ENCODE measurements at places on chromosomes 16 and 17. TPM values are rescaled to one million over a fixed set of nuclear protein-coding genes. Genes with fewer than 3 reads are reported as not detected.
A peak's percentile ranks its signal among the peaks of the same experiment; 100 is the strongest.

OSGIN1 gene
- polyA plus RNA-seq: 0.46 TPM

MRM1 gene
- polyA plus RNA-seq: 3.6 TPM

HBA1 gene
- 2,475 TPM for polyA plus RNA-seq

GRCh38 chr17:36972186-36972700 is 23.5 kb downstream of the AATF start:
- no peak for DNase-seq

DNA sequence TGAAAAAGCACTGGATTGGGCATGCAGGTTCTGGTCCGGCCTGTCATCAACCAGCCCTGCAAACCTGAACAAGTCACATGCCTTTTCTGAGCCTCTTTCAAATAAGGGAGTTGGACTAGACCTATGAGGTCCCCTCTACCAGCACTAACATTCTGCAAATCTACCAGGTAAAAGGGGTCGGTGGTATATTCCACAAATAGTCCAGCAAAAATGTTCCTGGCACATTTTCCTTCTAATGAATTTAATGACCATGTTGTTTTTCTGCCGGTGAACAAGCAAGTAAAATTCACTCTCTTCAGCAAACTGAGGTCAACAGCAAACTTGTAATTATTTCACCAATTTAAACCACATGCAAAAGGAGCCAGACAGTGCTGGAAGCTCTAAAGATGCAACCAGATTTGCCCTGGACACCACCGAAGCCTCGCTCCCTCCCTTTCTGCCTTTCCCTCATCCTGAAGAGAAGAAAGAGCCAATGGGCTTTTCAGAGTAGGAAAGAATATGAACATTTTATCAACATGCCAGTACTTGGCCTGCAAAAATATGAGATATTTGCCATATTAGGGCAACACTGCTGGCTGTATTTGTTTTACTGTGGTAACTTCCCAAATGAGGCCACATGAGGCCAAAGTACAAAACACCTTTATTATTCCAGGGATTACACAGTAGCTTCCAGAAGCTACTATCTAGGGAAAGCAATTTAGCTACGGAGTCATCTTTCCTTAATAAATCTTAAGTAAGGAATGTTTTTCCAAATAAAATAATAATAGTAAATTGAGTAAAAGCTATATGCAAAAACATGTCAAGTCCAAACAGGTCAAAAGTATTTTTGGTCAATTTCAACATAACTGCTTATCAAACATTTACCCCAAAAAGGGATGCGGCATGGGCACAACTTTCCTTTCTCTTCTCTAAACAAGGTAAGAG is 45.0 kb downstream of the USP31 start:
- no peak for DNase-seq

- no peak for DNase-seq
Measured at GRCh38 chr17:66946251-66946650, 18.3 kb upstream of the CACNG4 start.

DNA sequence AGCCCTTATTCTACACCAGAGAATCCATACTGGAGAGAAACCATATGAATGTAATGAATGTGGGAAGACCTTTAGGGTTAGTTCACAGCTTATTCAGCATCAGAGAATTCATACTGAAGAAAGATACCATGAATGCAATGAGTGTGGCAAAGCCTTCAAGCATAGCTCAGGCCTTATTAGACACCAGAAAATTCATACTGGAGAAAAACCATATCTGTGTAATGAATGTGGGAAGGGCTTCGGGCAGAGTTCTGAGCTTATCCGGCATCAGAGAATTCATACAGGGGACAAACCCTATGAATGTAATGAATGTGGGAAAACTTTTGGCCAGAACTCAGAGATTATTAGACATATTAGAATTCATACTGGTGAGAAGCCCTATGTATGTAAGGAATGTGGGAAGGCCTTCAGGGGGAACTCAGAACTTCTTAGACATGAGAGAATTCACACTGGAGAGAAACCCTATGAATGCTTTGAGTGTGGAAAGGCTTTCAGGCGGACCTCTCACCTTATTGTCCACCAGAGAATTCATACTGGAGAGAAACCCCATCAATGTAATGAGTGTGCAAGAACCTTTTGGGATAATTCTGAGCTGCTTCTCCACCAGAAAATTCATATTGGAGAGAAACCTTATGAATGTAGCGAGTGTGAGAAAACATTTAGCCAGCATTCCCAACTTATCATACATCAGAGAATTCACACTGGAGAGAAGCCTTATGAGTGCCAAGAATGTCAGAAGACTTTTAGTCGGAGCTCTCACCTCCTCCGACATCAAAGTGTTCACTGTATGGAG is 14.1 kb downstream of the ZFP3 start:
- no peak for DNase-seq

DNA sequence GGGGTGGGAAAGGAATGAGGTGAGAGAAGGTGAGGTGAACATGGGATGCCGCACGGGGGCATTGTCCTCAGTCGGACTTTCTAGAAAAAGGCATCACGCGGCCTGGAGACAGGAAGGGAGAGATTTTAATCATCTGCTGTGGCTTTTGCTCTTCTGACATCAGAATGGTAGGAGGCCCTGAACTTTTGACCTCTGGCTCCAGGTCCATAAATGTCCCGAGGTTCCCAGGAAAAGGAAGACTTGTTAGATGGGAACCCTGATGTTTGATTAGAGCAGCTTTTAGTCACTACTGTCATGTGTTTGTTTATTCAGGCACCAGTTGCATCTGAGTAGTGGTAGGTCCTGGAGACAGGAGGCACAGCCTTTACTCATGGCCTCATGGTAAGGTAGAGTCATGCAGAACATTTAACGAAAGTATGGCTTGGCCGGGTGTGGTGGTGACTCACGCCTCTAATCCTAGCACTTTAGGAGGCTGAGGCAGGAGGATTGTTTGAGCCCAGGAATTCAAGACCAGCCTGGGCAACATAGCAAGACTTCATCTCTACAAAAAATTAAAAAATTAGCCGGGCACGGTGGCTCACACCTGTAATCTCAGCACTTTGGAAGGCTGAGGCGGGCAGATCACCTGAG is 203.1 kb downstream of the MSI2 start:
- no peak for DNase-seq

GRCh38 chr16:4241258-4241927 is 487 bp downstream of the SRL start:
- no peak for DNase-seq

- DNase-seq: no peak
Measured at GRCh38 chr17:66664336-66664735, 170.6 kb upstream of the CACNG5 start.

DNA sequence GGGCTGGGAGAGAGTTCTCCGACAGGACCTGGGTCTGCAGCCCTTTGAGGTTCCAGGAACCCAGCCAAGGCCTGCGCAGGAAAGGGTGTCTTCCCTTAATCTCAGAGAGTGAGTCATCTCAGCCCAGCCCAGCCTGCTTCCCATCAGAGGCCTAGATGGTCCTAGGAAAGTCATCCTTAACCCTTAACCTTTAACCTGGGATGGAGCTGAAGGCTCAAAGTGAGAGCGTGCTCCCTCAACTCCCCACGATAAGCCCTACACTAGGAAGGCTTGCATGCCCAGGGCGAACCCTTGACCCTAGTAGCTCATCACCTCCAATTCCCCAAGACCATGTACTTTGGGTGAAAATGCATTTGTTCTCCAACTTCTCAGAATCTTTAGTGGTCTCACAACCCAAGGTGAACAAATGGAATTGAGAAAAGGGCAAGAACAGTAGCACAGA is 4.8 kb upstream of the ATXN7L3 start:
- no peak for DNase-seq

GRCh38 chr16:67391424-67392300 is 1.6 kb downstream of the TPPP3 start:
- DNase-seq: peak; percentile 63

- no peak for DNase-seq
Measured at GRCh38 chr17:50310455-50311111, 35.3 kb upstream of the XYLT2 start.

- no peak for DNase-seq
Measured at GRCh38 chr16:9090101-9090959, 1.1 kb upstream of the HAPSTR1 start.

GRCh38 chr17:80616705-80617104 is 72.1 kb downstream of the RPTOR start:
- DNase-seq: no peak

GRCh38 chr17:45164734-45165269 is 3.1 kb downstream of the HEXIM2 start:
- no peak for DNase-seq

GRCh38 chr17:63505341-63505740 is 17.8 kb upstream of the KCNH6 start:
- DNase-seq: no peak

GRCh38 chr16:77359065-77359502 is 75.8 kb downstream of the ADAMTS18 start:
- no peak for DNase-seq

- no peak for DNase-seq
Measured at GRCh38 chr16:8727857-8728618, 53.6 kb downstream of the ABAT start.

DNA sequence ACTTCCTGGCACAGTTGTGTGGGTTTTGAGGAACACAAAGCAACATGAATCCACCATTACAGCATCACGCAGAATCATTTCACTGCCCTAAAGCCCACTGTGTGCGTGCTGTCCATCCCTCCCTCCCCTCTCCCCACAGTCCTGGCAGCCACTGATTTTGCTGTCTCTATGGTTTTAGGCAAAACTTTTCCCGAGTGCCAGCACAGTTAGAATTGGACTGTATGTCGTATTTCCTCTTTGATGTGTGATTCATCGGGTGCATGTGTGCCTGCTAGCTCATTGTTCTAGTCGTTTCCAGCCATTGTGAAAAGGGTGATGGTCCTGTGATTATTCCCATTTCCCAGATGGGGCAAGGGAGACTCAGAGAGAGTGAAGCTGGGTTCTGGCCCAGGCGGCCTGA is 12.7 kb downstream of the KLHL36 start:
- no peak for DNase-seq

DNA sequence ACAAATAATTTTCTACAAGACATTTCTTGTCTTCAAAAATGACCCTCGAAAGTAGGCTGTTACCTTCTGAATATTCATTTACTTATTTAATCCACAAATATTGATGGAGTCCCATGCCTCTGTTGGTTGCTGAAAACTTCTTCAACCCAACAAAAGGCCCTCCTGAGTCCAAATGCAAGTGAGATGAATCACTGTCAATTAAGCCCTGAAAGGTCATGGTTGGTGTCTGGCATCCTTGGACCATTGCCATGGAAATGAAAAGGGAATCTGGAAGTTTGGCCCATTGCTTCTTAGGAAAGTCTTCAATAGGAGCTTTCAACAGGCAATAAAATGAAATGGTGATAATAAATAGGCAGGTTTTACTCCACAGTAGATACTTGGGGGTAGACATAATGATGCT is 364.7 kb upstream of the DYNLRB2 start:
- no peak for DNase-seq

DNA sequence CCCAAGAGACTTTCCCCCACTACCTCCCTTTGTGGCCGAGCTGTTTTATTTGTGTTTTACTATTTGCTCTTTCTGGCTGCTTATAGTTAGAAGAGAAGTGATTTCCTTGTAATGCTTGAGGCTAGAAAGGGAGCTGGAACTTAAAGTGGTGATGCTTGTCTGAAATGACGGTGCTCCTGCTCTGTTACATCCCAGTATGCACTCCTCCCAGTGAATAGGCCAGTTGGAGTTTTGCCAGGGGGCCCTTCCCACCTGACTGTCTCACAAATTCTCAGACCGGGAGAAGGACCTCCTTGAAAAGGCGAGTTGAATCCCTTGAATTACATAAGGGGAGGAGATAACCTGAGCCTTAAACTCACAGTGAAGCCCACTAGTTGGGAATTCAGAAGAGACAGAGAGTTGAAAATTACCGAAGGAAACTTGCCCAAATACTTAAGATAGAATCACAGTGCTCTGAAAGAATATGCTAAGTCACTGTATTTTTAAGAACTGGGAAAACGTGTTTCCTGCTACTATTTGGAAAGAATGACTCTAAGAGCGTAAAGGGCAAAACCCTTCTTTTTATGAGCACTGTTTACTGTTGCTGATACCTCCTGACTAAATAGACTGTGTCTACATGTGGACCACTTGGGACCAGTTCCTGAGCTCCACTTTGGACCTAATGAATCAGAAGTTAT is 84.7 kb upstream of the CLEC3A start:
- DNase-seq: peak; percentile 60

DNA sequence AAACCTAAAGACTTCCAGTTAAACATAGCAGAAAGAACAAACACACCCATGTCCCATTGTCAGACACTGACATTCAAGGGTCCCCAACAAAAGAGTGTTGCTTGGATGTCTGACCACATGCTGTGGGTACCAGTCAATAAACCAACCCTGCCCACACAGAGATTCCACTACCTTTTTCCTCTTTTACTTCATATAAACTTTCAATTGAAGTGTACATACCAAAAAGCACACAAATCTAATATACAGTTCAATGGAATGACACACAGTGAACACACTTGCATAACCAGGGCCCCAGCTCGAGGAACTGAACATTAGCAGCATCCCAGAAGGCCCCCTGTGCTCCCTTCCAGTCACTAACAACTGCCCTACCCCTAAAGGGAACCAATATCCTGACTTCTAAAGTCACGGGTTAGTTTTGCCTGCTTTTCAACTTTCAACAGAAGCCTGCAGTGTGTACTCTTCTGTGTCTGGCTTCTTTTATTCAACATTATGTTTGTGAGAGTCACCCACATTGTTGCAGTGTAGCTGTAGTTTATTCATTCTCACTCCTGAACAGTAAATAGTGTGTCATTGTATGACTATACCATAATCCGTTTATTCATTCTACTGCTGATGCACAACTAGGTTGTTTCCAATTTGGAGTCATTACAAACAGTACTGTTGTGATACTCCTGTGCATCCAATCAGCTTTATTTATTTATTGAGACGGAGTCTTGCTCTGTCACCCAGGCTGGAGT is 18.0 kb downstream of the CFDP1 start:
- DNase-seq: no peak

DNA sequence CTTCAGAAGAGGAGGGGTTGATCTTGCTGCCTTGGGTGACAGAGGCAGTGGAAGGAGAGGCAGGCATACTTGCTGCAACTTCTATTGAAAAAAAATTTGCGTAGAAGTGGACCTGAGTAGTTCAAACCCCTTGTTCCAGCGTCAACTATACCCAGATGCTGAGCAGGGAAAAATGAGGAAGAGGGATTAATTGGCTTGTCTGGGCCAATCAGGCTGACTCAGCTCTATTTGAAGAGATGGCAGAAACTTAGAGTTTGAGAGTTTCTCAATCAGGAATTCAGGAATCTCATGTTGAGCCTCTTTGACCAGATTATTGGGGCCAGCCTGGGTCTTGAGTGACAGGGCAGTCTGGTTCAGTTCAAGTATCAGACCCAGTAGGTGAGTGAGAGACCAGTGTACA is 17.6 kb downstream of the CASC3 start:
- no peak for DNase-seq

- DNase-seq: no peak
Measured at GRCh38 chr17:65509032-65509431, 52.4 kb downstream of the AXIN2 start.

DNA sequence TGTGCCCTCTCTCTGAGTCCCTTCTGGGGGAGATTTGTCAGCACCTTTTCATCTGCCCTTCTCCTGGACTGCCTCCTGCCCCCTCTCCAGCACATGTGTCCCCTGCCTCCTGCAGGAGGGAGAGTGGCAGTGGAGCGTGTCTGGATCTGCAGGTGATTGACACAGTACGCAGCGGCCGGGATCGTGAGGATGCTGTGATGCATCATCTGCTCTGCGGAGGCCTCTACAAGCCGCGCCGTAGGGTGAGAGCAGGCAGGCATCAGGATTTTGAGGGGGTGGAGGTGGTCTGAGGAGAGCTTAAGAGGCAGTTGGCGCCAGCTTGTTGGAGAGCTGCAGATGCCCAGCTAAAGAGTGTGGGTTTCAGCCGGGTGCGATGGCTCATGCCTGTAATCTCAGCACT is 10.9 kb downstream of the SLC9A5 start:
- no peak for DNase-seq

Measured in muscle of back (tissue), 13 donors.